ENCODE measurements at places on chromosomes 12 and 14. TPM values are rescaled to one million over a fixed set of nuclear protein-coding genes. Genes with fewer than 3 reads are reported as not detected.

ZDHHC22 gene
- 0.60 TPM for total RNA-seq

DNA sequence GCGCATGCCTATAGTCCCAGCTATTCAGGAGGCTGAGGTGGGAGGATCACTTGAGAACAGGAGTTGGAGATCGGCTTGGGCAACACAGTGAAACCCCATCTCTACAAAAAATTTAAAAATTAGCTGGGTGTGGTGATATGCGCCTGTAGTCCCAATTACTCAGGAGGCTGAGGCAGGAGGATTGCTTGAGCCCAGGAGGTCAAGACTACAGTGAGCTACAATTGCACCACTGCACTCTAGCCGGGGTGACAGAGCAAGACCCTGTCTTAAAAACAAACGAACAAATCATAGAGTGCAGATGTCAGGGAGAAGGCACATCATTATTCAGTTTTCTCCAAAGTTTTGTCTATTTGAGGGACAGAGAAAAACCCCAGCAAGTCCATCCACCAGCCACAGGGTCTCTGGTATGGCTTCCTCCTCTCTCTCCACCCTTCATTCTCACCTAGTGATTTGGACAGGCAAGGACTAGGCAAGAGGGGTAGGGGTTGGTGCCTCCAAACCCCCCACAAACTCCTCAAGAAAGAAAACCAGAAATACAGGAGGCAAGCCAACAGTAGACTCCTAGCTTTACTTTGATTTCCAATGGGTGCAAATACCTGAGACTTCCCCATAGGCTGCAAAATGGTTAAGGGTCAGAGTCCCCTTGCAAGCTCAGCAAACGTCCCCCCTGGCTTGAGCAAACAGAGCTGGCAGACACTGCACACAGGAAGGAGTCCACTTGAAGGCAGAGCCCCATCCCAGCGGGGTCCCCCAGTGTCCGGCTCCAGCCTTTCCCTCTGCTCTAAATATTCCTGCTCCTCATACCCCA, 26.5 kb upstream of the RPLP0 start:
- no peak for DNase-seq

RAN gene
- 1,775 TPM for total RNA-seq

GRCh38 chr14:31068235-31068634, 42.1 kb upstream of the STRN3 start:
- no peak for DNase-seq

DNA sequence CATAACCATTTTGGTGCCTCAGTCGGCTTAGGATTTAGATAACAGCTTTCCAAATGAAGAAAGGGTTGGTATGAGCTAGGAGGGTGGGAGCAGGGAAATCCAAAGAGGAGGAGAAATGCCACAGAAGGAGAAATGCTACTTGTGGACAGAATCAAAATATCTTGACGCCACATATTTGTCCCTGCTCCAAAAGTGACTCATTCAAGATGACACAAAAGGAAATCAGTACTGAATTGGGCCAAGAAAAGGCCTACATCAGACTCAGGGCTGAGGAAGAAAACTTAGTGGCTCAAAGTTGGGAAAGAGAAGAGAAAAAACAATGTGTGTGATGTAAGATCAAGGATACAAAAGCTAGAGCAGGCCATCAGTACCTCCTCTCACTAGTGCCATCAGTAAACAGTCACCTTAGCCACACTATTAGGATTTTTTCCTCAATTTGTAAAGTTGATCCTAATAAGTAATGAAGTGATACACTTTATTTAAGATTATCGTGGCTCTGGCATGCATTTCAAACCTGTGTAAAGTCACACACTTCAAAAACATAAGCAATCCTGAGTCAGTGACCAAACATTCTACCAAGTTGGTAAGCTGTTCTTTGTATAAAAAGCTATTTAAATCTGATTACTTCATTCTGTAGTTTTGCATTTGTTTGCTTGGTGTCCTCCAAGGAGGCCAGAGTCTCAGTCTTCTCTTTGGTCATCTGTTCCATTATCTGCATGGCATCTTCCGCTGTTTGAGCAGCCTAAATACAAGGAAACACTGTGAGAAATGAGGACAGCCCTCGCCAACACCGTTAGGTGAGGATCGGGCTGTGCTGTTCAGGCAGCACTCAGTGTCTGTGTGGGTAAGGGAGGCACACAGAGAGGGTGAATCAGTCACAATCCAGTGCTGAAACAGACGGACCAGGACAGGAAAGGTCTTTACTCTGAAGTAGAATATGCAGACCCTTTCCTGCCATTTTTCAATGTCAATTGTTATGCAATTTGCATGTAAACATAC, 52.6 kb upstream of the VPS33A start:
- DNase-seq, result peak; percentile 19

- DNase-seq, result no peak
Observed at GRCh38 chr14:101125313-101125712, 221.8 kb upstream of the RTL1 start.

GRCh38 chr12:116138364-116138763, 139.1 kb downstream of the MED13L start:
- peak; percentile 49 for DNase-seq

GRCh38 chr14:31902002-31902401, 175.1 kb upstream of the ARHGAP5 start:
- DNase-seq, result no peak

CIROP gene
- total RNA-seq, result not detected

DNA sequence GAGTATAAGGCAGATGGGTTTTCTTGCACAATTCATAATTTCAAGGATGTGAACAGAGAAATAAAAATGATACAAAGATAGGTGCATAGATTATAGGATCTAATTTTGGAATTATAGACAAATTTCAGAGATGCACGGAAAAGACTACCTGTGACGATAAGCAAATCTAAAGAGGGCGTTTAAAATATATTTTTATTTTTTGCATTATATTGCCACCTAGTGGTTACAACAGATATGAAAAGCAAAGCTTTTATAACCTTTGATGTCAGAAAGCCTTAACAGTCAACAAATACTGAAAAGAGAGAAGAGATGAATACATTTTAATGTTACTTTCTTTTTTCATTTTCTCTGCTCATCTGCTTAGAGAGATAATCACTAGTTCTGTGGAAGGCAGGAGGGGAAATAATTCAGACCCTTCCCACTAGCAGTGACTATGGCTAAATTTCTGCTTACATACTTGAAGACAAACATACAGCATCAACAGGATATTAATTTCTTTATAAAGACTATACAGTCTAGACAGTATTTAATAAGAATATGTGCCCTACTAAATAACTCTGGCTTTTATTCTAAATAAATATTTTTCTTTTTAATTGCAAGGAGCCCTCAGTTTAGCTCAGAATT, 46.3 kb downstream of the NTS start:
- DNase-seq, result peak; percentile 69

EGLN3 gene
- 2.0 TPM for total RNA-seq

ZFHX2 gene
- 4.8 TPM for total RNA-seq

TMEM179 gene
- 0.58 TPM for total RNA-seq

- no peak for DNase-seq
Observed at GRCh38 chr12:23617749-23618148, 331.7 kb downstream of the SOX5 start.

TGFB3 gene
- 11.6 TPM for total RNA-seq

CMKLR1 gene
- 0.57 TPM for total RNA-seq

GRCh38 chr12:87280356-87280755, 748.8 kb downstream of the C12orf50 start:
- DNase-seq, result no peak

EVL gene
- total RNA-seq, result 112 TPM

GRCh38 chr12:95944108-95944704, 1.1 kb downstream of the AMDHD1 start:
- DNase-seq, result no peak

DNA sequence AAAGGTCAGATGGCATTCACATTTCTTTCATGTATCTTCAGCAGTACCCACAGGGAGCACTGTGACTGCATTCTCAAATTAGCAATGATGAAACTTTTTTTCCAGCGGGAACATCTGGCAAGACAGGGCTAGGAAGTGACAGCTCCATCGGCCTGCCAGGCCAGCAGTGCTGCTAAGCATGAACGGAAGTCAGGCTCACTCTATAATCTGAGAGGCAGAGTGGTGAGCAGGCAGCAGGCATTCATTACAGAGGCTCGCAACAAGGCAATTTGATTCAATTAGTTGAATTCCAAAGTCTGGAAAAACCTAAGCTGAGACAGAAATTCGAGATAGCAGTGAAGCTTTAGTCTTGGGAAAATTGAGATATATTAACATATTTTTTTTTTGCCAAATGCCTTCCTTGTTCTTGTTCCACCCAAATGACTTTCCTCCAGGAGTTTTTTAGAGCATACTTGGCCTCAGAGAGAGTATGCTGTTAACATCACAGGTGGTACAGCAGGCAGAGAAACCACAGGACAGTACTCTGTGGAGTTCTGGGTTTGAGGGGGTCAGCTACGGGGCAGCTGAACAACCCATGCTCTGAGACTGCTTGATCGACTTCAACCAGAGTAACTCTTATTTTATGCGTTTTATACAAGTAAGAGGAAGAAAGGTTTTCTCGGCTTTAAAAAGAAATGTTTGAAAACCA, 414.9 kb downstream of the APAF1 start:
- peak; percentile 82 for DNase-seq

DNA sequence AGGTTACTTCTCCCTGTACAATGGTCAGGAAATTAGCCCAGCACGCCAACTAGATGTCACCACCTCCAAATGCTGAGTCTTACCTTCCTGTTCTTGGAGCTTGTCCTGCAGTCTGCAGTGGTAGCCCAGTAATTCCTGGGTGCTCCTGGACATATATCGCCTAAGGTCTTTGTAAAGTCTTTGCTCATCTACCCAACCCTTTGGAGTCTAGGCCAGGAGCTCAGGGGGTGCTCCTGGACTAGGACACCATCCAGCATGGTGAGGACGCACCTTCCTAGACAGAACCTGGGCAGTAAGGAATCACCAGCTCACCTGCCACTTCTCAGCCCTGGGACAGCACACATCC, 569 bp downstream of the SERPINA10 start:
- no peak for DNase-seq

SLC5A8 gene
- not detected for total RNA-seq

- DNase-seq, result no peak
Observed at GRCh38 chr12:84701041-84701440, 211.6 kb downstream of the SLC6A15 start.

- no peak for DNase-seq
Observed at GRCh38 chr12:121365416-121366062, 13.3 kb upstream of the ANAPC5 start.

DNA sequence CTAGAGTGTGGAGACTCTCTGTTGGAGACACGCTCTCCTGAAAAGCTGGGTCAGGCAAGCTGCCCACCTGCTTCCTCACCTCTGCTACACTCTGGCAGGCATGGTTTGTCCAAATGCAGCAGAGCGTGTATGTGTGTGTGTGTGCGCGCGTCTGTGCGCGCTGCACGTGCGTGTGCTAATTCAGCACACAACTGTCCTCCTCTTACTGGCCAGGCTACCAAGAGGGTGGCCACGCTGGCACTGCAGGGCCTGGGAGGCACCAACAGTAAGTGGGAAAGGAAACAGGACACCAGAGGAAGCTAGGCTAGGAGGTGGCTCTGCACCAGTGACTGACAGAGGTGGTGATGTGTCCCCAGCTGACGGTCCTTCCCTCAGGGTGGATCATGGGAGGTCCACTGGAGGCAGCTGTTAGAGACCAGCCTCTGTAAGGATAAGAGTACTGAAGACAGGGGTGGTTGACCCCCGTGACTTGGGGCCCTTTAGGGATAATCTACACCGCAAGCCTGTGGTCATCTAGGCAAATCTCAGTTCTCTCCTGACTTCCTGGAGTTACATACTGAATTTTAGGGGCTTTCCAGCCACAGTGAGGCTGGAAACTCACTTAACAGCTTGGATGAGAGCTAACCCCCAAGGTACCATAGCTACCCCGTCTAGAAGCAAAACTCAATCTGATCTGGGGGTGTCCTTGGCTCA, 15.6 kb upstream of the TFCP2 start:
- DNase-seq, result no peak

TPPP2 gene
- not detected for total RNA-seq

DNA sequence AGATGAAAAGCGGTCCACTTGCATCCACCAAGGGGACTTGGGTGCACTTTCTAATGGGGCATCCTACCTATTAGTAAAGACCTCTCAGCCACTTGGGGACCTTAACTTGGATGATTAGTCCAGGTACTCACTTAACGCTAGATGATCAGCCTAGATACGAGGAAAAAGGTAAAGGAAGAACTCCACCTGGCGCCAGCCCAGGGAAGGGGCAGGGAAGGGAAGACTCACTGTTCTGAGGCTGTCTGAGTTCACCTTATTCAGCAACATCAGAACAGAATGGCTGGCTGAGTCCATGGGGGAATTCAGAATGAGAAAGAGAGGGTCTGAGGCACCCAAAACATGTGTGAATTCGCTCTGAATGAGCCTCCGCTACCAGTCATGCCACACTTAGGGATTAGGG, 7.1 kb downstream of the IL22 start:
- no peak for DNase-seq

TMEM132D gene
- total RNA-seq, result not detected

GRCh38 chr12:39062266-39062996, 157.0 kb upstream of the CPNE8 start:
- DNase-seq, result no peak

- DNase-seq, result no peak
Observed at GRCh38 chr12:61798778-61799177, 461.4 kb upstream of the USP15 start.

DLK1 gene
- not detected for total RNA-seq

TOMM20L gene
- not detected for total RNA-seq

GRCh38 chr14:99420711-99421110, 59.9 kb downstream of the SETD3 start:
- DNase-seq, result no peak

- DNase-seq, result peak; percentile 31
Observed at GRCh38 chr12:63238892-63239291, 87.9 kb upstream of the AVPR1A start.

- no peak for DNase-seq
Observed at GRCh38 chr12:75577812-75578211, 66.4 kb upstream of the KRR1 start.

DNA sequence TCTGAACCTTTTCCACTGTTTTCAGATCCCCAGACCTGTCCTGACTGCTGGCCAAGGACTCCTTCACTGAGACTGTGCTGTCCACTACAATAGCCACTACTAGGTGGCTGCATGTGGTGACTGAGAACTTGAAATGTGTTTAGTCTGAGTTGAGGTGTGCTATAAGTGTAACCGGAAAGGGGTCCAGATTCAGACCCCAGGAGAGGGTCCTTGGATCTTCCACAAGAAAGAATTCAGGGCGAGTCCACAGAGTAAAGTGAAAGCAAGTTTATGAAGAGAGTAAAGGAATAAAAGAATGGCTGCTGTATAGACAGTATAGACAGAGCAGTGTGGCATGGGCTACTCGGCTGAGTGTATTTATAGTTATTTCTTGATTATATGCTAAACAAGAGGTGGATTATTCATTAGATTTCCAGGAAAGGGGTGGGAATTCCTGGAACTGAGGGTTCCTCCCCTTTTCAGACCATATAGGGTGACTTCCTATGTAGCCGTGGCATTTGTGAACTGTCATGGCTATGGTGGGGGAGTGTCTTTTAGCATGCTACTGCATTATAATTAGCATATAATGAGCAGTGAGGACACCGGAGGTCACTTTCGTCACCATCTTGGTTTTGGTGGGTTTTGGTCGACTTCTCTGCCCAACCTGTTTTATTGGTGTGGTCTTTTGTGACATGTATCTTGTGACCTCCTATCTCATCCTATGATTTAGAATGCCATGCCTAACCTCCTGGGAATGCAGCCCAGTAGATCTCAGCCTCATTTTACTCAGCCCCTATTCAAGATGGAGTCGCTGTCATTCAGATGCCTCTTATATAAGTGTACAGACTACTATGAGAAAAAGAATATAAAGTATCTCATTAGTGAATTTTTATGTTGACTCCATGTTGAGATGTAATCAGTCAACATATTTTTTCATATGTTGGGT, 70.0 kb upstream of the SRSF5 start:
- peak; percentile 28 for DNase-seq

- peak; percentile 78 for DNase-seq
Observed at GRCh38 chr12:52151837-52152783, 39.7 kb downstream of the KRT80 start.

Measured in A673 (cell line).